Kidney tubule cell (primary cell): ENCODE measurements at places on chromosomes 12 and 14.

DNA sequence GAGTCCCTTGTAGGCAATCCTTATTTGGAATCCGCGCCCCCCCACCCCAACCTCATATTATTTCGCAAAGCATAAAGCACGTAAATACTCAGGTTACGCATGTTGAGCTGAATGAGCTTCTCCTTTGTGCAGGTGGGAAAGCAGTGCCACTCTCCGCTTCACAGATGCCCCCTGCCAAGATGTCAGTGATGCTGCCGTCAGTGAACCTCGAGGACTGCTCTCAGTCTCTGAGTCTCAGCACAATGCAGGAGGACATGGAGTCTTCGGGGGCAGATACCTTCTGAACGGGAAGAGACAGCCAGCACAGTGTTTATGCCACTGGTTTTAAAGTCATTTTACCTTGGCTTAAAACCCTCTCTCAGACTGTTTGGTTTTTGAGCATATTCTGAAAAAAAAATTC is 90.1 kb upstream of the DACT1 start:
- no peak for DNase-seq

DNA sequence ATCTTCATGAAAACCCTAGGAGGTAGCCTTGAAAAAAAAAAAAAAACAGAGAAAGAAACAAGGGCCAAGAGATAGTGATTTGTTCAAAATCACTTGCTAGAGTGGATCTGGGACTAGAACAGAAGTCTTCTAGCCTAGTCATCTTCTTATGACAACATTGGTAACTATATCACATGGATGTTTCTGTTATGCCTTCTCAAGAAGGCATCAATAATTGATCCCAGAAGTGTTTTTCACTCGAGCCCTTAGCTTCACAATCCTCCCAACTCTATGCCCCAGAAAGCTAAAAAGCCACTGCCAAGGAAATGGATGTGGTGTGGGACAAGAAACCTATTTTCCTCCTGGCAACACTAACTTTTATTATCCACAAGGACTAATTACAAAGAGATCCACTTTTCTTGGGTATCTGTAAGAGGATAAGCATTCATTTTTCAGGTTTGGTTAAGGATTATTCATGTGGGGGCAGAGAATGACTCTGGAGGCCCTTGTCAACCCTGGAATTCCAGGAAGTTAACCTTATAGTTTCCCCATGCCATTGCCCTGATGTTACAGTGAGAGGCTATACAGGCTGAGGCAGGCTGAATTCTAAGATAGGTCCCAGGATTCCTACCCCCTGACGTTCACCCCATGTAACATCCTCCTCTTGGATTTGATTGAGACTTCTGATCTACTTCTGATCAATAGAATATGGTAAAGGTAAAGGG is 67.7 kb upstream of the CPM start:
- peak; percentile 86 for DNase-seq

GRCh38 chr14:53845813-53846693 is 110.6 kb downstream of the BMP4 start:
- peak; percentile 77 for DNase-seq

DNA sequence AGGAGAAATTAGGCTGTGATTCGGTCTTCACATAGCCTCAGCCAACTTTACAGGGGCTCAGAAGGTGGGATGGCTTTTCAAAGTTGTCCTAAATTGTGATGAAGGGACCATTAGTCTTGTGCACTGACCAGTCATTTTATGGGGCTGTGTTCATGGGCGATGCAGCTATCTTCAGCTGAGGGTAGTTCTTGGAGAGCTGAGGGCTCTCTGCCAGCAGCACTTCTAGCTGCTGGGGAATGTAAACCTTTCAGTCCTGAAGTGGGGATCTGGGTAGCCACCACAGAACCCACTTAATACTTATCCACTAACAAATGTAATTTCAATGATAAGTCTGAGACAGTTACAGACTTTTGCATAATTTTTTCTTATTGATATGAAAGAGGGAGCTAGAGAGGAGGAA is 270.6 kb downstream of the AEBP2 start:
- no peak for DNase-seq

- no peak for DNase-seq
These were observed 759.3 kb downstream of the BCL11B start for GRCh38 chr14:98512501-98513251.

DNA sequence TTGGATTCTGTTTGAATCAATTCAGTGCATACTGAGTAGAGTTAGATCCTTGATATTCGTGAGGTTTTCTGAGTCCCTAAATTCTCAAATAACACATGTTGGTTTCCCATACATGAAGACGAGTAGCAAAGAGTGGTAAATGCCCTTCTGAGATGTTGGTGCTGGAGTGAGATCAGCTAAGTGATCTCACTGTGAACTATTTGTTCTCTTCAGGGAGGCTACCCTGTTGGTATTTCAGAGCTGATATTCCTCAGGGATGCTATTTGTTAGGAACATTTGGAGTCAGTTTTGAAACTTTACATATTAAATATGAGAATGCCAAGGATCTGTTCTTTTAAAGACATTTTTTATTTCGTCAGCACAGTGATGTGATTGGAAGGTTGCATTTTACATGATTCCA is 54.7 kb downstream of the SUSD6 start:
- DNase-seq: no peak

GRCh38 chr14:92397953-92398564 is 75.1 kb downstream of the SLC24A4 start:
- no peak for DNase-seq

GRCh38 chr12:24822121-24822899 is 126.6 kb downstream of the BCAT1 start:
- peak; percentile 65 for DNase-seq

DNA sequence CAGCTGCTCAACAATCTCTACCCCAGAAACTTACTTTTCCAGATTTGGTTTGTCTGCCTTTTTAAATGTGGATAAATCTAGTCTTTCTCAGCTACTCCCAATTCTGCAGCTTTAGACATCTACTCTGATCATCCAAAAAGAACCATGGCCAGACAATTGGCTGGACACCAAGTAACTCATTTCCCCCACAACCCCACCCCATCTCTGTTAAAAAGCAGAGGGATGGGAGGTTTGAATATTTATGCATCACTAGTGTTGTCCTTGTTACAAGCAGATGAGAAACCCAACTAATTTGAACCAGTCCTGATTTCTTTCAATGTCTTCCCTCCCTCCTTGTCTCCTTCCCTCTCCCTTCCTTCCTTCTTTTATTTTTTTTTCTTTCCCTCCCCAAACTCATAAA is 391.9 kb downstream of the GALC start:
- no peak for DNase-seq

DNA sequence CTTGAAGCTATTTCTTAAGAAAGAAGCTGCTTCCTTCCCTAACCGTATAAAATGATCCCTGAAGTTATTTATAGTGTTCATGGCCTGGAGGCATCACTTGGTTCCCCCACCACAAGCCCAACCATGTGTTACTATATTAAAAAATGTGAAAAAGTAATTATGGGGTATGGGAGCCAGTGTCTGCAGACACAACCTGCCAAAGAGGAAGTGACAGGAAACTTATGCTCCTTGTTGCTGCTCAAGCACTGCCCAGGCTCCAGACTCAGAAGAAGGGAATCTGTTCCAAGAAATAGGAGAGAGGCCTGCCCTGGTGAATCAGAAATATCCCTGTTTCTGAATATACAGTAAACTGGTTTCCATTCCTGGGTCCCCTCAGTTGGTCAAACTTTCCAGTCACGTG is 217.2 kb upstream of the BMP4 start:
- DNase-seq: peak; percentile 17

DNA sequence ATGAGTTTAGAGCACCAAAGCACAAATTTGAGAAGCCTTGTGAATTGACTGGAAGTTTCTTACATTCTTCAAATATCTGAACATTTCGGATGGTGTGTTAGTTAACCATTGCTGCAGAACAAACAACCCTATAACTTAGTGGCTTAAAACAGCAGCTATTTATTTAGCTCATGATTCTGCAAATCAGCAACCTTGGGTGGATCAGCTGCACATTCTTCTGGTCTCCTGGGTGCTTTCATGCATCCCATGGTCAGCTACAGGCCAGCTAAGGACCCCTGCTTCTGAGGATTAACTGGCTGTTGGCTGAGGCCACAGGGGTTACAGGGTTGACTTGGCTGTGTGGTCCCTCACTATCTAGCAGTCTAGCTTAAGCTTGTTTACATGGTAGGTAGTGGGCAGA is 114.0 kb upstream of the HIF1A start:
- DNase-seq: peak; percentile 77

GRCh38 chr12:79933532-79934264 is 1.2 kb downstream of the PPP1R12A start:
- peak; percentile 12 for DNase-seq

DNA sequence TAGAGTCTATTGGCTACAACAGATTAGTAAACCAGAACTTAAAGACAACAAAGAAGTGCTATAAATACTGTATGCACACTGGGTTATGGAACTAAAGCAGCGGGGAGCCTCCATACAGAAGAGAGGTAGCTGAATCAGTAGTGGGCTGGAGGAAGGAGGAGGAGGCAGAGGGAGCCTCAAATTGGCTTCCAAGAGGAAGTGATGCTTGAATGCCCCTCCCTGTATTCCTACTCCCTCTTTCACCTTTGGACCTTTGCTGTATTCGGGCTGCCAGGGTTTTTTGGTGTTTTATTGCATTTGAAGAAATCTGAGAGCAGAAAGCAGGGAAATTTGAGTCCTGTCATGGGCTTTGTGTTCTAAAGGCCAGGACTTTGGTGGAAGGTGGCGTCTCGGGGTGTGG is 104.0 kb upstream of the PTPRB start:
- peak; percentile 14 for DNase-seq

DNA sequence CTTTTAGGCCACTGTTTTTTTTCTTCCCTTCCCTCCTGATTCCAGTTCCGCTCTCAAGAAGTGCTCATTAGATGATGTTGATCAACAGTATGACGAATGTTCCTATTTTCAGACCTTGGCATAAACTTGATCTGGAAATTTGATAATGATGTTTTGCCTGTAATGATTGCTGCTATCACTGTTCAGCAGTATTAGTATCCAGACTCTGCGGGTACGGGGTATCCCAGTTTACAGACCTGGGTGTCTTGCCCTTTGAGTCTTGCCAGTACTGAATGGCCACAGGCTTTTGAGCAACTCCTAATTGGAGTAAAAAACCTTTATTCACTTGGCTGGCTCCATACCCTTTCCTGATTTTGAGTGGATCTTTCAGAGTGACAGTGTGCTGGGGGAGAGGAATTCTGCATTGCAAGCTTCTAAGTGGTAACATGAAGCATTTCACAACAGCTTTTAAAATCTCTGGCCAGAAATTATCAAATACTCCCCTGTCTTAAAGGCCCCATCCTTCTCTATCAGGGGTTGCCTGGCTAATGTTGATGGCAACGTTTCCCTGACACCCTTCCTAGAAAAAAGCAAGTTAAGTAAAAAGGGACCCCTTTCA is 5.9 kb upstream of the ASB8 start:
- DNase-seq: no peak

- DNase-seq: no peak
These were observed 94.8 kb downstream of the BCL11B start for GRCh38 chr14:99177046-99177655.

DNA sequence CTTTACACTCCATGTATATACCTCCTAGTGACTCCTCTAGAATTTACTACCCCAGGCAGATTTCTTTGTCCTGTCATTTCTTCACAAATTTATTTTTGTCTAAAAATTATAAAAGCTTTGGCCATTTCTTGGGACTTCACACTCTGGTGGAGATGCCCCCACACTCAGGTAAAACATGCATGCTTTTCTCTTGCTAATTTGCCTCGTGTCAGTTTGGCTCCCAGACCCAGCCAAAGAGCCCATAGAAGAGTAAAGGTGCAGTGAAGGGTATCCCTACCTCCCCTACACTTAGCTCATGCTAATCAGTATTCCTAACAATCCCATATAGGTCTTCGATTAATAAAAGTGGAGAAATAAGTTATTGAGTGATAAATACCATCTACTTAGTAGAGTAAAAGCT is 256.5 kb upstream of the KRR1 start:
- DNase-seq: no peak

GRCh38 chr12:6526766-6527525 is 7.4 kb upstream of the GAPDH start:
- DNase-seq: no peak

- no peak for DNase-seq
These were observed 1.5 kb upstream of the PRPF40B start for GRCh38 chr12:49621651-49622500.

DNA sequence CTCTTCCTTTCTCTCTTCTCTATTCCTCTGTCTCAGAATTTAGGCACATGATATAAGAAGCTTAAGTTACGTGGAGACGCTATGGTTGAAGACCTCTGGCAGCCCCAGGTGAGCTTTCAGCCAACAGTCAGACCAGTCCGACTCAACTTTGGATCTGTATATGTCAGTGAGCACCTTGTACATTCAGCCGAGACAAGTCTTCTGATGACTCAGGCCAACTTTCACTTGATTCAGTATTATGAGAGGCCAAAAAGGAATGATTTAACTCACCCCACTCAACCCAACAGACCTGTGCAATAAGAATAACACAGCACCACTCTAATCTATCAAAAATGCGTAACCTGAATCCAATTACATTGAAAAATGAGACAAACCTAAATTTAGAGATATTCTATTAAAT is 47.5 kb upstream of the FOXG1 start:
- DNase-seq: peak; percentile 1

DNA sequence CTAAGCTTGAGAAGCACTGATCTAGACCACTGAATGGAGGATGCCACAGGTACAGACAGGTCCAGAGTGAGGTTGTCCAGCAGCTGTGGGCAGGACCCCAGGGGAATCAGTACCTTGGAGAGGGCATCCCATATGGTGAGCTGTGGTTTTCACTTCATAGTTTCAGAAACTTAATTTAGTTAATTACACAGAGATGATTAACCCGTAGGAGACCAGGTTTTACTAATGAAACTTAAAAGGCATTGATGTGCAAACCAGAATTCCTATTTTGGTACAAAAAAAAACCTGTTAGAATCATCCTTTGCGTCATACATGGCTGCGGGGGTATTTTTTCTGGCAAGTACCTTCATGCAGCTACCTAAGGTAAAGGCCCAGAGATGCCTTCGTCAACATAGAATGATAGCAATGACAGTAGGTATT is 159.3 kb downstream of the DACT1 start:
- peak; percentile 22 for DNase-seq

DNA sequence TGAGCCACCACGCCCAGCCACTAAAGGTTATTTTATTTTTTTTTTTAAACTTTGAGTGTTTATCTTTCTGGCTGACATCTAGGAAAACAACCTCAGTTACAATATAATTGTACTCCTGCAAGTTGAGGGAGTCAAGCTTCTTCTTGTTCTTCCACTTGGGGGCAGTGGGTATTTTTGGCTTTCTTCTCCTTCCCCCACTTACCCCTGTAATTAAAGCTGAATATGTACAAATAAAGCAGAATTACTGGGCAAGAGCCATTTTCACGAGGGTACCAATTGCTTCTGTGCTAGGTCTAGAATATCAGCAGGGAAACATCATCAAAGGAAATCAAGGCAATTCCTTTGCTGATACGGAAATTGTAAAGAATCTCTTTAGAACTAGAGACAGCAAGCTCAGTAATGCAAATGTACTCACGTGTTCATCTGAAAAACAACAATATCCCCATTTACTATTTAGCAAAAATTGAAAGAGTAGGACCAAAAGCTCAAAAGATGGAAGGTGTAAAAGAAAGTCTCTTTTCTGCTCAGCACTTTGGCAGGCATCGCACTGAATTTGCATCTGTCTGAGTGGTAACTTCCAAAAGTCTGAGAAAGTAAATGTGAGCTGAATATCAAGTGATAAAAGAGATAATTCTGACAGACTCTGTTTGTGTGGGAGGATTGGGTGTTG is 72.8 kb downstream of the TAOK3 start:
- no peak for DNase-seq
